Osteocyte (in vitro differentiated cells): ENCODE measurements at places on chromosomes 1 and 21.

DNA sequence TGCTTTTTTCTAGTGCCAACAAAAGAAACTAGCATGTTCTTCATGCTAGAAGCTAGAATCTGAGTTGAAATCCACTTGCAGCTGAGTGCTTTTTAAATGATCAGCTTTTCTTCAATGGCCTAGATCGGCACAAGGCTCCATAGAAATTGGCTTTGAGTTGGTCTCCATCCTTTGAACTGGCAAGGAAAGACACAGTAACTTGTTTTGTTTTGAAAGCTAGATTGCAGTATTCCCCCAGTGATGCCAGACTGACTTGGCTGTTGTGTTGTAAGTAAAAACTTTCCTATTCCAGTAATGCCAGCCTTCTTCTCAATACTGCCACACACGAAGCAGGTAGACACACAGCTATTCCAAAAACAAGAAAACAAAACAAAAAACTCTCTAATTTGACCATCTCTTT lies 139.1 kb downstream of the FMN2 start:
- no peak overlapping the region for H3K27ac ChIP-seq
- H3K4me1 ChIP-seq, result peaks cover 20% of the 10 kb centered on the region
- no peak for DNase-seq

DNA sequence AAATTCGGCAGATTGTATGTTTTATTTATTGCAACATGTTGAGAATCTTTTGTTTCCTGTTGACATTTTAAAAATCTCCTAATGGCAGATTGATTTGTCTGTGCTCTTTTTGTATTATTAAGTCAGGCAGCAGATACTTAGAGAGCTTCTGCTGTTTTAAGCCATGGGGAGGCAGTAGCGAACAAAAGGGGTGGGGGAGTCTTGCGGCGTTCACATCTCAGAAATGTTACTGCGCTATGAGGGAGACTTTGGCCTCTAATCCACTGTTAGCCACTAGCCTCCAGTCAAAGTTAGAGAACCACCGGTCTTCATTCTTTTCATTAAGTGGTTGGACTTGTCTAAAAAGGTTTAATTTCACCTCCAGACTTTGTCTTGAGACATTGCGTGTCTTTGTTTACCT lies 93.6 kb downstream of the DYRK1A start:
- H3K36me3 ChIP-seq, result no peaks in the 10 kb centered on the region
- peaks cover 80% of the 10 kb centered on the region for H3K4me1 ChIP-seq
- DNase-seq, result no peak
- H3K27ac ChIP-seq, result peak overlapping the region; percentile 69
- H3K4me3 ChIP-seq, result peak overlapping the region; percentile 14
- no peaks in the 10 kb centered on the region for H3K27me3 ChIP-seq

- no peak overlapping the region for H3K4me3 ChIP-seq
- H3K4me1 ChIP-seq, result peaks cover 18% of the 10 kb centered on the region
- no peaks in the 10 kb centered on the region for H3K27me3 ChIP-seq
Observed at GRCh38 chr1:145828367-145829026, 4.5 kb downstream of the POLR3C start.

DNA sequence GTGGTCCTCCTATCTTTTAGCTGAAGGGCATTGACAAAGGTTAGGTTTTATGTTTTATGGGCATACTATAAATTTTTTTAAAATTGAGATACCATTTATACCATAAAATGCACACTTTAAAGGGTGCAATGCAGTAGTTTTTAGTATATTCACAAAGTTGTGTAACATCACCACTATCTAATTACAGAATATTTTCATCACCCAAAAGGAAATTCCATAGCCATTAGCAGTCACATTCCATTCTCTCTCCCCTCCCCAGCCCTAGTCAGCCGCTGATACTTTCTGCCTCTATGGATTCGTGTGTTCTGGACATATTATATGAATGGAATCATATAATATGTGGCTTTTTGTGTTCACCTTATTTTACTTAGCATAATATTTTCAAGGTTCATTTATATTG lies 135.8 kb upstream of the B3GALT2 start:
- H3K4me3 ChIP-seq, result no peak overlapping the region
- DNase-seq, result no peak
- H3K4me1 ChIP-seq, result peaks cover 38% of the 10 kb centered on the region
- no peaks in the 10 kb centered on the region for H3K27me3 ChIP-seq
- H3K27ac ChIP-seq, result peak overlapping the region; percentile 81

DNA sequence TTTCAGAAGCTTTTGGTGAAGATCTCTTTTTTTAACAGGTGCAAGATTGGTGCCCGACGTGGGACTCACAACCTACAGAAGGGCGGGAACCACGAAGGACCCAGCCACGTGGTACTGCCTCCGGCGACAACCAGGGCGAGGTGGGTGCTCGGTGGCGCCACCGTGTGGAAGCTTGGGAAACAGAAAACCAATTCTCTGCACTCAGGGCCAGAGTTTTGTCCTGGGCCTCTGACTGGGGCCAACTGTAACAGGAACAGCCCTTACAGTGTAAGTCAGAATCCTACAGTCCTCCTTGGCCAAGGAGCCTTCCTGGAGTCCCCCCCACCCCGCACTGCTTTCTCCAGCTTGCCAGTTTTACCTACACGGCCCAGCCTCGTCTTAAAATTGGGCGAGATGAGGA lies 11.6 kb upstream of the S100A7A start:
- DNase-seq, result peak; percentile 83
- H3K4me1 ChIP-seq, result no peaks in the 10 kb centered on the region
- H3K27me3 ChIP-seq, result peaks cover 7% of the 10 kb centered on the region
- H3K4me3 ChIP-seq, result no peak overlapping the region

GRCh38 chr1:200755456-200755855 lies 16.8 kb downstream of the CAMSAP2 start:
- peaks cover 7% of the 10 kb centered on the region for H3K36me3 ChIP-seq
- DNase-seq, result no peak
- H3K27me3 ChIP-seq, result no peaks in the 10 kb centered on the region
- peaks cover 25% of the 10 kb centered on the region for H3K4me1 ChIP-seq
- H3K27ac ChIP-seq, result no peak overlapping the region

DNA sequence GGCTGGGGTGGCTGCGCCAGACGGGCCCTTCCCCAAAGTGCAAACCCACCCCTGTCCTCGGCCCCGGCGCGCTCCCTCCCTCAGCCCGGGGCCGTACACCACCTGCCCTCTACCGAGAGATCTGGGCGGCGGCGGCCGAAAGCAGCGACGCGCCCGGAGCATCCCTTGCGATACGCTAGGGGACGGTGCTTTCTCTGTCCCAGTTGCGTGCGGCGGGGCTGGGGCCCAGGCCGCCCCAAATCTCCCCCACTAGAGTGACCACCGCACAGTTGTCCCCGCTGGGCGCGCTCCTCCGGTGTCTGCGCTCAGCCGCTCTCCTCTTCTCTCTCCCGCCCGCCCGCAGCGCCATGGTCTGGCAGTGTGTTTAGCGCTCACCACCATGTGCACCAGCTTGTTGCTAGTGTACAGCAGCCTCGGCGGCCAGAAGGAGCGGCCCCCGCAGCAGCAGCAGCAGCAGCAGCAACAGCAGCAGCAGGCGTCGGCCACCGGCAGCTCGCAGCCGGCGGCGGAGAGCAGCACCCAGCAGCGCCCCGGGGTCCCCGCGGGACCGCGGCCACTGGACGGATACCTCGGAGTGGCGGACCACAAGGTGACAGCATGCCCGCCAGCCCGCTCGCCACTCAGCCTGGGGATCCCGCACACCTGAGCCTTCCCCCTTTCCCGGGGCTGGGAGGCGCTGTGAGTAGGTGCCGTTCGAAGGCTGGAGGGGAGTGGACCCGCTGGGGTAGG lies 1.0 kb downstream of the ST6GALNAC5 start:
- no peaks in the 10 kb centered on the region for H3K36me3 ChIP-seq
- DNase-seq, result no peak
- peak overlapping the region; percentile 86 for H3K4me3 ChIP-seq
- no peak overlapping the region for H3K27ac ChIP-seq

- no peaks in the 10 kb centered on the region for H3K36me3 ChIP-seq
- peaks cover 2% of the 10 kb centered on the region for H3K27me3 ChIP-seq
- H3K4me3 ChIP-seq, result no peak overlapping the region
Observed at GRCh38 chr1:46166521-46167462, 8.1 kb upstream of the TSPAN1 start.
